ENCODE measurements at places on chromosomes 13 and 19.

GRCh38 chr19:36891768-36892357, 24.2 kb downstream of the ZNF829 start:
- no peak for DNase-seq

DNA sequence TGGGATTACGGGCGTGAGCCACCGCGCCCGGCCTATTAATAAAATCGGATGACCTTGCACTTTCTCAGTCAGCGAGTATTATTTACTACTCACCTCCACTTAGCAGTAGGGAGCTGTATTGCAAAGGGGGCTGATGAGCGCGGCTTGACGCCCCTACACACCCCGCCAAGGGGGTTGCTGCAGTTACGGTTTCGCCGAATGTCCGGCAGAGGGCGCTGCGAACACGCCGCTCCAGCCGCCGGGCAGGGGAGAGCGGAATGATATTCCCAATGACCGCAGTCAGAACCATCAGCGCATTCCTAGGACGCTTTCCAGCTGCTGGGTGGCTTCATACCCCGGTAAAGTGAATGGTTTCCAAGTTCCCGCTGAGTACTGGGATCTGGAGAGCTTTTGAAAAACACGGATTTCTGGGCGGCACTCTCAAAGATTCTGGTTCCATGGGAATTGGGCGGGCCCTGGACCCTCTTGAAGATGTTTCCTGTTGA, 30.0 kb upstream of the TPT1 start:
- peak; percentile 53 for DNase-seq

DNA sequence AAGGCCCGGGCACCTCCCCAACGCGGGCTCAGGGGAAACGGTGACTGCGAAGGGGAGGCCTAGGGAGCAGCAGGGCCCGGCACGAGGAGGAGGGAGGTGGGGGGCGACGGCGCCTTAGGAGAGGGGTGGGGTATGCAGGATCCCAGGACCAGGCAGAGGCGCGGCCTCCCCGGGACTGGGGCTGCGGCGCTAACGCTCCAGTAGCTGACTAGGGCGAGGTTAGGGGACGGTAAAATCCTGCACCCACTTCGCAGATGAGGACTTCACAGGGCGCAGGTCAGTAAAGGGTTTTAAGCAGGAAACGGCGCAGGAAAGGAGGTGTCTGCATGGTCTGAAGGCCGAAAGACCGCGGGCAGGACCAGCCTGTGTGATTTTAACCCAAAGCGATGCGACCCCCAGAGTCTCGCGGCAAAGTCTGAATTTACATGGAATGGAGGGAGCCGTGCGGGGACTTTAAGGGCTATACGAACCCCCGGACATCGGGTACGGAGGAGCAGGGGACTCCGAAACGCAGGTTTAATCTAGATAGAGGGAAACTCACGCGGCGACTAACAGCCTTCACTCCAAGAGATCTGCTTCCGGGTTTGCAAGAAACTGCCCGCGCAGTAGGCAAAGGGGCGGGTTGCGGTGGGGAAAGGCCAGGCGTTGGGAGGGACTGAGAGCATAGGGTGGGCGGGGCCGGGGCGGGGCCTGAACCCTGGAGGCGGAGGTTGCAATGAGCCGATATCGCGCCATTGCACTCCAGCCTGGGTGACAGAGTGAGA, at the start of gene ZNF665:
TSS of gene ZNF665 (minus strand) at position 588 of the 764 bp plus-strand sequence. CDS start 10,460 bp downstream, outside the sequence.
- peak; percentile 85 for DNase-seq

DNA sequence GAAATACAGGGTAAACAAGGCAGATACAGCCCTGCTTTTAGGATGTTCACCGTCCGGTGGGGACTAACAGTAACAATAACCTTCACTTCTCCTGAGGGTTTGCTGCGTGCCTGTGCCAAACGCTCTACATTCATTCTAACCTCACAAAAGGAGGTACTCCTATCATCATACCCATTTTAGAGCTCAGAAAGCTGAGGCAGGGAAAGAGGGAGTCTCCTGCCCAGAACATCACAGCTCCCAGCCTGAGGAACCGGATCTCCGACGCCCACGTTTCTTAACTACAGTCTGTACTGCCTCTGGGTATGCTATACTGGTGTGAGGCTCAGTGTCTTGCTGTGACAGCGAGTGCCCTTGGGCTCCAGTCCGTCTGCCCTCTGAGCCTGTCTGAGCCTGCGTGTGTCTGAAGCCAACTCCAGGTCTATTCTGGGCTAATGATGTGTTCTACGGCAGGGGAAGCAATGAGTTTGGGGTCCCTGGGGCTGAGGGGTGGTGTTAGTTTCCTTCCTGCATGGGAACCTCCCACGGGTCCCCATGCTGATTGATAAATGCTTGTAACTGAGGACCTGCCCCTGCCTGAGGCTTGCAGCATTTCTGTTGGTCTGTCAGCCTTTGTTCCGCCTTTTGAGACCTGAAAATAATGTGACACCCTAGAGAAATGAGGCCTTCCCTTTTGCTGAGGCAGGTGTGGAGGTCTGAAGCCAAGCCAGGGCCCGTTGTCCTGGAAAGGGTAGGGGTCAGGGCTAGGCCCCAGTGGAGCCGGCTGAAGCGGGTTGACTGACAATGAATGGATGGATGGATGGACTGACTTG, 4.9 kb downstream of the LIPE start:
- no peak for DNase-seq

- DNase-seq = no peak
Observed at GRCh38 chr19:49767967-49768581, 1.3 kb downstream of the AP2A1 start.

DNA sequence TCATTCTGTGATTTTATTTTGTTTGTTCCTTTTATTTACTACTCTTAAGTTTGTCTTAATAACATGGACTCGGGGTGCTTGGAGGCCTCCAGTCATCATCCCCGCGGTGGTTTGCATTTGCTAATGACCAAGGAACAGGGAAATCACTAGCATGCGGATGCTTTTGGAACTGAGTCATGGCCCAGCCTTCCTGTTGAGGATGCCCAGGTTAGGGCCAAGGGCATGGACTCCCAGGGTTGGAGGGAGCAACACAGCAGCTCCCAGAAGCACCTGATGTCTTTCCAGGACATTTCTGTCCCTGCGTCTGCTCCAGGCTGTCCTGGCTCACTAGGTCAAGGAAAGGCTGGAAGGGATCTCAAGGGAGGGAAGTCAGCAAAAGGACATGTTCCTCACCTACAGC, 423.7 kb upstream of the TSHZ3 start:
- no peak for DNase-seq

- DNase-seq = peak; percentile 73
Observed at GRCh38 chr19:37655301-37655688, at the start of gene ZFP30. TSS of gene ZFP30 (minus strand) at chr19:37655465. CDS start at chr19:37647822, 7,643 bp downstream.

DNA sequence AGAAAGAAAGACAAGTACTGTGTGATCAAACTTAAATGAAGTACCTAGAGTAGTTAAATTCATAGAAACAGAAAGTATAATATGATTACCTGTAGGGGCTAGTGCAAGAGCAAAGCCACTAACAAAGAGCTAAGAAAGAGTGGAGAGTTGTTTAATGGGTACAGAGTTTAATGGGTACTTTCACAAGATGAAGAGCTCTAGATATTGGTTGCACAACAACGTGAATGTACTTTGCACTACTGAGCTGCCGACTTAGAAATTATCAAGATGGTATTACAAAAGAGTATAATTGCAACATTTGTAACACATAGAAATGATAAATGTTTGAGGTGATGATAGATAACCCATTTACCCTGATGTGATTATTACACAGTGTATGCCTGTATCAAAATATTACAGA, 140.3 kb upstream of the GPC6 start:
- no peak for DNase-seq

DNA sequence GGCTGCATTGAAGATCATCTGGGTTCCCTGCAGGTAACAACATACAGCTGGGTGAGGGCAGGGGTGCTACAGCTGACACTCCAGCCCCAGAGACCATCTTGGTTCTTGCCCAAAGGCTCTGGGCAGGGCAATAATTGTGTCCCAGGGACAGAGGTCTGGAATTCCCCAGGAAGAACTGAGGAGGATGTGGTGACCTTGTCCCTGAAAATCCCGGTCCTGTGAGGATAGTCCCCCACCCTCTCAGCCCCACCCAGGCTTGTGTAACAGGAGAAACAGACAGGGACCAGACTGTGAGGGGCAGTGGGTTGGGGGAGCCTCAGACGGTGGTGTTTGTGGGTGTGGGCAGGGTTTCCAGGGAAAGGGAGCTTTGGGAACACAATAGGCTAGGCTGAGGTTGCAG, 63.5 kb downstream of the COLGALT1 start:
- DNase-seq = no peak

- DNase-seq = peak; percentile 73
Observed at GRCh38 chr19:8240274-8241229, 31.4 kb downstream of the CERS4 start.

DNA sequence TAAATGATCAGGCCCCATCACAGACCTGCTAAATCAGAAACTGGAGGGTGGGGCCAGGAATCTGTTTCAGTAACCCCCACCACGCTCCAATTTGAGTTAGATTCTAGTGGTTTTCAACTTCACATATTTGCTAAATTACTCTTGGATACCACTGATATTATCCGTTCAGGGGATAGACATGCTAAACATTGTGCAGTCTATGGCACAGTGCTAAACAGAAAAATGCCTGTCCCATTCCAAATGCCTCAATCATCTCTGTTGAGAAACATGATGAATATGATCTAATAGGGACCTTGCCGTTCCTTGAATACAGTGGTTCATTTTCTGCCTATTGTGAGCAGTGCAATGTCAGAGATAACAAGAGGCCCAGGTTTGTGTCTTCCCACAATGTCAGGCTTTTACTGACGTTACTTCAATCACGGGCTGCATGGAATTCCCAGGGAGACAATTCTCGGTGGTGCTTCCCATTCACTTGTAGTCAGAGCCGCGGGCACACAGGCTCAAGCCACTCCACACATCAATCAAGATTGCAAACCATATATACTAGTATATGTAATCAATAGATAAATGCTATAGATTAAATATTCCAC, 52.7 kb downstream of the MYO16 start:
- DNase-seq = no peak

- no peak for DNase-seq
Observed at GRCh38 chr13:99472122-99472440, 29.2 kb upstream of the TM9SF2 start.

- DNase-seq = no peak
Observed at GRCh38 chr13:97306645-97307044, 84.5 kb downstream of the MBNL2 start.

- DNase-seq = no peak
Observed at GRCh38 chr13:77715233-77715891, 17.9 kb downstream of the SLAIN1 start.

DNA sequence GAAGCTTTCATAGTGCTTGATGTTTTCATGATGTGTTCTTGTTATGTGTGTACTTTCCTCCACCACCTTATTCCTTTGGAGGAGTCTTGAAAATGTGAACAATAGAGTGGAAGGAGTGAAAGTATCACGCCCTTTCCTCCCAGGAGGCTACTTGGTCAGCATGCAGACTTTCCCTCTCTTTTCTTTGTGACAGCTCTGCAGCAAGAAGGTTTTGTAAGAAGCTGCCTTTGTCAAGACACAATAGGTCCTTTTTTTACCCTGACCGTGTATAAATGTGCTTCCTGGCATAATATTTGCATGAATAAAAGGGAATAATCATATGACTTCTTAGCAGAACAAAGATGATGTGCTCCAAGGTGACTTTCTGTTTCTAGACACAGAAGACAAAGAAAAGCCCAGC, 882.6 kb upstream of the SLITRK5 start:
- no peak for DNase-seq

DNA sequence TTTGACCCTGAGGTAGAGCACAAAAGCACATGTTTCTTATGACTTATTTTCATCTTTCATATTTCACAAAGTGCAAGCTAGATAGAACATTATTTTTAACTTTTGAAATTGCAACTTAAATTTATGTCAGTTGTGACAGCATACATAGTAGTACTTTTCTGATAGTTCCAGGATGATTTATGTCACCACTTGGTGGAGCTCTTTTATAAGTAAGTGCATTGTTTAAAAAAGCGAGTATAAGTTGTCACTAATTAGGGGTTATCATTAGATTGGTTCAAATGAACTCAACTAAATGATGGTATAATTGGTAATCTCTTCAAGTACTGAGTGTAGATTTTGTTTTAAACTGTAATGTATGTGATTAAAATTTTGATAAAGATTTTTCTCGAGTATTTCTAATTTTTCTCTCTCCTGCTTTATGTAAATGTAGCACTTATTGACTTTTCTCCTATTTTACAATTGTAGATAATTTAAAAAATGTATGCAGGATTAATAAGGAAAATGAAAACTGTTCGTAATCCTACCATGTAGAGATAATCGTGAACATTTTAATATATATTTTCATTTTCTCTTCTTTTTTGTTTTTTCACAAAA, 31.1 kb downstream of the RB1 start:
- DNase-seq = peak; percentile 73

GRCh38 chr19:55623561-55623960, 805 bp downstream of the ZNF784 start:
- no peak for DNase-seq

- no peak for DNase-seq
Observed at GRCh38 chr13:51781246-51782022, 22.5 kb downstream of the DHRS12 start.

DNA sequence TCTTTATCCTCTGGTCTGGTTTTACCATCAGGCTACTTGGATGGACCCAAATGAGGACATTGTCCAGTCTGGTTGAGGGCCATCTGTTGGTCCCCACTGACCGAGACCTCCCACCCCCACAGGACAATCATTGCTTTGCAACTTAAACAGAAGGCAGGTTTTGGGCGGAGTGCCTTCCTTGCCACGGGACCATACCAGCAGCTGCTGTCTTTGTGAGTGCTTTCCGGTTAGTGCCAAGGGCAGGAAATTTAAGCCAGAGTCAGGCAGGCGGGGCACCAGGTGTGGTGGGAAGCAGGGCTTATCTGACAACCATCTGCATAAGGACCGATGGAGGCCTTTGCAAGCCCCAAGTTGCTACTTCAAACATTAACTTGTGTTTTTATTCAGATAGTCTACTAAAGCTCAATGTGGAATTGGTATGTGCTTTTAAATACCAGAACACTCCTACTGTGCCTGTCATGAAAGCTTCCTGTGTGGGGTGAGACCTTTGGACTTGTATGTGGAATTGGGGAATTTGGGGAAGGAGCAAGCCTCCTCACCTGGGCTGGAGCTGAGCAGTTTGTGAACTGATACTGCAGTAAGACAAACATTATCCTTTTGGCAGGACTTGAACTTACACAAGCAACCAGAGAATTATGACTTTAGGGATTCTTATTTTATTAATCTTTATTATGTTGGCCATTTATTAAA, 39.3 kb upstream of the UBE2L5 start:
- no peak for DNase-seq

GRCh38 chr19:24046550-24046949, 40.4 kb upstream of the ZNF254 start:
- DNase-seq = no peak

GRCh38 chr19:56155124-56155687, 14.1 kb downstream of the ZNF444 start:
- DNase-seq = no peak

GRCh38 chr19:2140138-2140569, 11.2 kb downstream of the AP3D1 start:
- no peak for DNase-seq

- DNase-seq = no peak
Observed at GRCh38 chr19:3683405-3684053, 16.7 kb downstream of the PIP5K1C start.

GRCh38 chr19:40398417-40399131, 8.6 kb upstream of the HIPK4 start:
- DNase-seq = peak; percentile 83
